ENCODE measurements at places on chromosomes 6 and 20.

GRCh38 chr6:30882759-30883684 is 1.3 kb upstream of the DDR1 start:
- no peak for DNase-seq

DNA sequence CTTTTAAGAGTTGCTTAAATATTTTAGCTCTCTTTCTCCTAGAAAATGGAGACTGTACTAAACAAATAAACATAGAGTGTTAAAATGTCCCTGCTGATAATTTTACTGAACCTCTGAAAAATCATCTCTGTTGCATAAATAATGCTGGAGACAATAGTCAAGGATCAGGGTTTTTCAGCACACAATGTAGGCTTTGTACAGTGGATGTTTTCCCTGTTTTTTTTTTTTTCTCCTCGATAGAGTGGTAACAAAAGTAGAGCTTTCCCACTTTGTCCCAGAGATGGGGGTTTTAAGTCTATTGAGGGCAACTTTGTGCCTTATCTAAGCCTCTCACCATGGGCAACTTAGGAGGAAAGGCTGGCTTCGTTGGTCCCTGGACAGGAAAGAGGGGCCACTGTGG is 222.6 kb upstream of the HDDC2 start:
- no peak for DNase-seq

DNA sequence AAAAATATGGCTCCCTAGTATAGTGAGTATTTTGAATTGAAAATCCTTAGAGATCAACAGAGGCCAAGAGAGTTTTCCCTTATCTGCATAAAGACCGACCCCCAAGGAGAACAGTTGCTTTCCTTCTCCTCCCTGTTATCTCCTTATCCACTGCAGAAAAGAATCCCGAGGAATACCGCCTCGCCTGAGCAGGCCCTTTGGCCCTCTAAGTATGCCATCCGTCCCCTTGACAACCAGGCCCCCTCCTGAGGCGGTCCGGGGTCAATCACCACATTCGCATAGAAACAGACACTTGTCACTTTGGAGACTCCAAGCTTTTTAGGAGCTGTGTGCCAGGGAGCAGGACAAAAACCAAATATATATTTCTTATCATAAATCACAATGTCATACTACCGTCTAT is 15.9 kb upstream of the GGTLC1 start:
- DNase-seq = no peak

DNA sequence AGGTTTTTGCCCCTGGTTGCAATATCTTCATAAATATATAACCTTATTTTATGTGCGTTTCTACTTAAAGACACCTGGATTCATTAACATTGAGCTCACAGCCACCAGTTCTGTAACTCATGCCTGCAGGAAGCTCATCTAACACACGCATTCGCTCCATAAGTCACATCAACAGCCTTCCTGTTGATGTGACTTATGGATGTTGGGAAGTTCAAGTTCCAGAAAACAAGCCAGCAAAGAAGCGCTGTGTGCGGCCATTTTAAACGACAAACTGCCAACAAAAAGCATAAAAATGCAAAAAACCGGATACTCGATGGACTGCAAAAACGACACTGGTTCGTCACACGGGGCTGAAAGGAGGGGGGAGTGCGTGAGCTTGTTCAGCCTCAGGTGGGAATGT is 77.9 kb upstream of the NFATC2 start:
- no peak for DNase-seq

GRCh38 chr20:13671512-13671911 is 32.8 kb upstream of the TASP1 start:
- DNase-seq = no peak

DNA sequence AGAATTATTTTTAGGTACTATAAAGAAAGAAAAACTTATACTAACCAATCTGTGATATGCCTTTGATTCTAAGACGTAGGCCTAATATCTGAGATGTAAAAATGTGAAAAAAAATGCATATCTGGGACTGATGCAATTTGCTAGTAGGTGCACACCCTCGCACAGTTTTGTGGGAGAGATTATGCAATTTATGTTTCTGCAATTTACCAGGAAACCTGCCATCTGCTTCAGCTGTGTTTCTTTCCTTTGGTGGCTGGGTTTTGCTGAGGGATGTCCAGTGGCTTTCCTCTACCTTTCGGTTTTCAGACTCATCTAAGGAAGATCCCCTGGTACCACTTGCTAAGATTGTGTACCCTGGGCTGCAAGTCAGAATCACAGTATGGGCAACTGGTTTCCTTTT is 186.9 kb downstream of the ZFP64 start:
- DNase-seq = peak; percentile 8

- peak; percentile 62 for DNase-seq
These were observed 78.1 kb downstream of the UNC5CL start for GRCh38 chr6:40960742-40961430.

GRCh38 chr6:513961-514360 is 122.4 kb downstream of the IRF4 start:
- DNase-seq = no peak

DNA sequence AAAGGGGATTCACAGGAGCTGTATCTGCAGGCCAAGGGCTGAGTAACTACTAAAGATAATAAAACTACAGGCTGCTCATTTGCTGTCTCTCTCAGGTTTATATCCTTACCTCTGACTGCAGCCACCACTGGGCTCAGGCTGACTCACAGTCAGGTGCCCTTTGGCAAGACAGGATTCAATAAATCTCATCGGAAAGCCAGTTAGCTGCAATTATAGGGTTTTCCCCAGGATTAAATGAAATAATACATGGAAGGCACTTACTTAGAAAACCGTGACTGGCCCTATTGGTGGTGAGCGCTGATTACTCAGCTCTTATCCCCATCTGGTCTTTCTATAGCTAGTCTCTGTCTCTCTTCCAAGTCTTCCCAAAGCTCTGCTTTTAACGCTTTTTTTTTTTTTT is 26.4 kb downstream of the RMND1 start:
- DNase-seq = no peak

GRCh38 chr6:40799296-40800140 is 212.4 kb upstream of the LRFN2 start:
- DNase-seq = no peak

DNA sequence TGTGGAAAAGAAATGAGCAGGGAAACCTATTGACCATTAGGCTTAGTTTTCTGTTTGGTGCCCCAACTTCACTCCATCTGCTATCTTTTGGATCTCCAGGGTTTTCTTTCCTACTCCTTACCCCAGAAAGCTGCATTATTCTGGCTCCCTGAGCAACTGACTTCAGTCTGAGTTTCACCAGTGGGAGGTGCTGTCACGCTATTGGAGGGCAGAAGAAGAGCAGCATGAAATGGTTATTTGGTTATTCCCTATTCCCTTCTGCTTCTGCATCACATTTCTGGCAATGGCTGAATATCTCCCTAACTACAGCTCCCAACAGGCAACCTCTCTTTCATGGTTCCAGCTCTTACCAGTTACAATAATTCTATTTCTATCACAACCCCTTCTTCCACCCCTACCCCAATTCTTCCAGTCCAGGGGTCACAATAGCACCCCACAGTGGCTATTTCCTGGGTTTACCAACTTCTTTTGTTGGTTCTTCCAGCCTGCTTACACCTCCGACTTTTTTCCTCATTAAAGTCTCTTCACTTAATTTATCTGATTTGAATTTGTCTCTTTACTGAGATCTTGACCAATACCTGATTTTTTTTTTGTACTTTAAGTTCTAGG is 311.5 kb downstream of the PLCB1 start:
- DNase-seq = no peak

DNA sequence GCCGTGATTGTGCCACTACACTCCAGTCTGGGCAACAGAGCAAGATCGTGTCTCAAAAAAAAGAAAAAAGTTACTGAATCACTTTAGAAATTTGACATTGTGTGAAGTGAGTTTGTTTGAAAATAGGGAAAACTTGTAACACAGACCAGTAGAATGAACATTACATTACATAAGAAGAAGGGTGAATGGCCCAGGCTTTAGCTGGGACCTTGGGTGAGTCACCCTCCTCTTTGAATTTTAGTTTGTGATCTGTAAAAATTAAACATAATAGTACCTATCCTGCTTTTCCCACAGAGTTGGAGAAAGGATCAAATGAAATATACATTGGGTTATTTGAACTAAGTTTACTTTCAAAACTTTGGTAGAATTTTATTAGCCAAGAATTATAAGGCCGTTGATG is 56.3 kb downstream of the KCNS1 start:
- no peak for DNase-seq

DNA sequence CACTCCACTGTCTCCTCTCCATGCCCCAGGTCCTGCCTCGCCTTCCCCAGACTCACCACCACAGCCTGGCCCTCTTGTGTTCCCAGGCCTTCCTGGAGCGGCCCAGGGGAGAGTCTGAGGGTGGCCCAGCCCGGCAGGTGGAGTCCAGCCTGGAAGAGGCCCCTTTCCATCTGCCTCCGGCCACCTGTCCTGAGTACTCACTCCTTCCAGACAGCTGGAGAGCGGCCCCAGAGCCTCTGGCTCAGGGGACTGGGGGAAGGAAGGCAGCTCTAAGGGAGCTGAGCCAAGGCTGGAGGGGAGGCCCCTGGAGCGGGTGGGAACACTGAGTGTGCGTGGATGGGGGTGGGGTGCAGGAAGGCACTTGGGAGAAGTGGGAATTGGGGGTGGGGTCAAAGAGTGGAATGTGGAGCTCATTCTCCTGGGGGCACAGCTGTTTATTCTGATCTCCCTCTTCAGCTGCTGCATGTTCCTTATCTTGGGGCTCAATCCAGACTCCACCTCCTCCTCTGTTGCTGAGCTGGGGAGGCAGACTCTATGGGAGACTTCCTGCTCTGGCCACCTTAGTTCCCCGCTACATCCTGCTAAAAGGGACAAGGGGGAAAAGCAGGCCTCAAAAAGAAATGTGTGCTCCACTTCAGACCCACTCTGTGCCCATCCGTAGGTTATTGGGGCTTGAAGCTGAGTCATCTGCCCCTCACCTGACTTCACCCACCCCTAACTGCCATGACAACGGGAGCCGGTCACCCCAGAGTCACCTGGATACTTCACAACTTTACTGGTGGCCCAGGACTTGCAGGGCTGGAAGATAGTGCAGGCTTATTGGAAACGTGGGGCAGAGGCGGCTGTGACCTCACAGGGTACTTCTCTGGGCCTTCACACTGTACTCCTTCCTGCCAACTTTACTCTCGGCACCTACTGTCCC is 19.5 kb upstream of the TAF8 start:
- no peak for DNase-seq

GRCh38 chr20:1394686-1395085 is 1.8 kb upstream of the FKBP1A start:
- no peak for DNase-seq

DNA sequence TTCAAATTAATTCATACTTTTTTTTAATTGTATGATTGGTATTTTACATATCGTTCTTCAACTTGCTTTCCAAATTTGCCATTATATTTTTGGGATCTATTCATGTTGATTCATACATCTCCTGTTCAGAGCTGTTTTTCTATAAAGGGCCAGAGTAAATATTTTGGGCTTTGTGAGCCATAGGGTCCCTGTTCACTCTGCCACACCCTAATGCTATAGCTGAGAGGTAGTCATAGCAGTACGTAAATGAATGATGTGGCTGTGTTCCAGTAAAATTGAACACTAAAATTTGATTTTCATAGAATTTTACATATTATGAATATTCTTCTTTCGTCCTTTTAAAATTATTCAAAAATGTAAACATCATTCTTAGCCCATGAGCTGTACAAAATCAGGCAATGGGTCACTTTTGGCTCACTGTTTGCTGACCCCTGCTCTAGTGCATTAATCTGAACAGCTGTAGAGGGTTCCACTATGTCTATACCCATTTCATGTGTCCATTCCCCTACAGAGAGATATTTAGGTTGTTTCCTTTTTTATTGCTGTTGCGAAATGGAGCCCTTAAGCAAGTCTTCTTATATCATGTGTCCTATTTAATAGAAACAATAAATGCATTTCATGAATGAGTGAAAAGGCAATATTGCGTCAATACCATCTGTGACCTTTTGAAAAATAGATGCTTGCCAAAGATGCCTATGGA is 136.4 kb upstream of the SALL4 start:
- peak; percentile 91 for DNase-seq

DNA sequence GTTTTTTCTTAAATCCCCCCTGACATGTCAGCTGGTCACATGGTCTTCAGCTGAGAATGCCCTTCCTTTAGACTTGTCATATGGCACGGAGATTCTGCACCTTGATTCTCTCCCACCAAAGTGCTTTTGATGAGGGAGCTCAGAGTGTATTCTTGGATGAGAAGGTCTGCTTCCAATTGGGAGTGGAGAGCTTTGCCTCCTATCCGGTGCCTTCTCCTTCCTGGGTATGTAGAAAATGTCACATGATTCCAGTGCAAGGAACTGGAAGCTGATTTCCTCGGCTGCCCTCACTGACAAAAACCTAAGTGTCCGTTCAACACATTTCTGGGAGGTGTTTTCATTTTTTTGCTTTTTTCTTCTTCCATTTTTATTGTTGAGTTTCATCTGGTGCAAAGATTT is 197.2 kb downstream of the TFAP2C start:
- DNase-seq = no peak

DNA sequence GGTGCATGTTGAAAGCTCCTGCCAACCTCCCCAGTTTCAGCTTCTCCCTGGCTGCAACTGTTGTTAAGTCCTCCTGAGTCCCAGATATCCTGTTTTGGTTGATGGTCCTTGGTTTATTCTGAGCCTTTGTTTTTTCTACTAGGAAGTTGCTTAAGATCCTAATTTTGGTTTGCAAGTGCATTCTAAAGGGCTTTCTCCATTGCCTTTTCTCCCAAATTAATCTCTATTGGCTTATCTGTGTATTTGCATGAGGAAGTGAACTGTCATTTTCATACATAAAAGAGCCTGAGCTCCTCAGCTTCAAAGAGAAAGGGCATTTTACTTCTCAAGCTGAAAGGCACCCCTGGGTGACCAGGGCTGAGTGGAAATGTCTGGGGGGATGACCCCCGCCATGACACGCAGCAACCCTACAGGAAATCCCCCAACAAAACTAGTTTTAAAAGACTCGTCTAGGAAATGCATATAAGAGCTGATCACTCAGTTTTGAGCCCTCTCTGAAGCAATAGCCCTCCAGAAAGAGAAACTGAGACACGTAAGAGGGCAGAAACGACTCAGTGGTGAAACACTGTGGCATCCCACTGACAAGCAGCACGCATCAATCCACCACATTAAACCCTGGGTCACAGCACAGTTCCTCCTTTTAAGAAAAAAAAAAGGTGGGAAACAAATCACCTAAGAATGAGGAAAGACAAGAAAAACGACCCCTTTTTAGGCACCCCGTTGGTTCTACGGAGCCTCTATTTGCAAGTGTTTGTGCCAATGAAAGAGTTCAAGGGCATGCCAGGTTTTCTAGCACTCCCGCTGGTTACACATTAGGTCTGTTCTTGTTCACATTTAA is 140.9 kb downstream of the THBS2 start:
- no peak for DNase-seq

- DNase-seq = peak; percentile 49
These were observed 45.0 kb downstream of the SLC23A2 start for GRCh38 chr20:4956200-4956810.

GRCh38 chr6:68468244-68468884 is 166.7 kb upstream of the ADGRB3 start:
- no peak for DNase-seq

GRCh38 chr20:15235471-15236198 is 898.2 kb upstream of the FLRT3 start:
- no peak for DNase-seq

- no peak for DNase-seq
These were observed 63.9 kb downstream of the CHMP4B start for GRCh38 chr20:33875055-33875454.

- no peak for DNase-seq
These were observed 177.7 kb downstream of the MRPL14 start for GRCh38 chr6:43949551-43949991.

- no peak for DNase-seq
These were observed 553.8 kb upstream of the PTCHD4 start for GRCh38 chr6:48664826-48665225.

GRCh38 chr6:170388113-170388512 is 81.6 kb downstream of the FAM120B start:
- DNase-seq = no peak
